GM23248 (cell line): ENCODE measurements at places on chromosomes 7 and 10. TPM values are rescaled to one million over a fixed set of nuclear protein-coding genes. Genes with fewer than 3 reads are reported as not detected.

DNA sequence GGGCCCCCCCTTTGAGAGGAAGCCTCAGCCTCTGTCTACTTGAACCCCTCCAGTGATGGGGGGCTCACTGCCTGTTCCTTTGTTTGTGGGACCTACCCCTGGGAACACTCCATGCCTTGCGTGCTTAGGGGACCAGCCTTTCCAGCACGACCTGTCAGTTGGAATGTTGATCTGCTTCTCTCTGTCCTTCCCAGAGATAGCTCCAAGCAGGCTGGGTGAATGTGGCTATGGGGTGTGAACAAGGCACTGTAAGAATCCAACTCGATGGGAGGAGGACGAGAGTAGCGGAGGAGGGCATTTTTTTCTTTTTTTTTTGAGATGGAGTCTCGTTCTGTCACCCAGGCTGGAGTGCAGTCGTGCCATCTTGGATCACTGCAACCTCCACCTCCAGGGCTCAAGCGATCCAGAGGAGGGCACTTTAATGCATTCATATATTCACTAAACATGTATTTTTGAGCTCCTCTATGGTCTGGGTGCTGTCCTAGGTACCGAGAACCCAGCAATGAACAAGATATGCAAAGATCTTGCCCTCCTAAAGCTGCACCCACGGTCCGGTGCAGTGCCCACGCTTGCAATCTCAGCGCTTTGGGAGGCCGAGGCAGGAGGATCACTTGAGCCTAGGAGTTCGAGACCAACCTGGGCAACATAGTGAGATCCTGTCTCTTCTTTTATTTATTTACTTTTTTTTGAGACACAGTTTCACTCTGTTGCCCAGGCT lies 8.5 kb downstream of the CLIP2 start:
- H3K36me3 ChIP-seq: no peaks in the 10 kb centered on the region
- H3K27me3 ChIP-seq: no peaks in the 10 kb centered on the region
- DNase-seq: no peak
- H3K4me3 ChIP-seq: no peak overlapping the region
- H3K4me1 ChIP-seq: peaks cover 14% of the 10 kb centered on the region

DNA sequence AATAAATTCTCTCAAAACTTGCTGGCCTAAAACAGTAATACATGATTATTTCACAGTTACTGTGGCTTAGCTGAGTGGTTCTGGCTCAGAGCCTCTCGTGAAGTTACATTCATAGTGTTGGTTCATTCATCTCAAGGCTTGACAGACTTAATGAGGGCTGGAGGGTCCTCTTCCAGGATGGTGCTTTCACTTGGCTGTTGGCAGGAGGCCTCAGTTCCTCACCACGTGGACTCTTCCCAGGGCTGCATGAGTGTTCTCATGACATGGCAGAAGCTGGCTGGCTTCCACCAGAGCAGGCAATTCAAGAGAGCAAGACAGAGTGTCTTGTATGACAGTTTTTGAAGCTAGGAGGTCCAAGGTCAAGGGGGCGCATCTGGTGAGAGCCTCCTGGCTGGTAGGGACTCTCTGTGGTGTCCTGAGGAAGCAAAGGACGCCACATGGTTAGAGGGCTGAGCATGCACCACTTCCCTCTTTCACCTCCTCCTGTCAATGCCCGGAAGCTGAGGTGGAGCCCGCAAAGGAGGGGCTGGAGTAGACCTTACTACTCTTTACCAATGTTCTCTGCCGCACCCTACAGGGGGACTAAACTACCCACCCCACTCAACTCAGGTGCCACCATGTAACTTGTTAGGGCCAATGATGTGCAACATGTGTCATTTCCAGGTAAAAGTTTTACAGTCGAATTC lies 58.2 kb upstream of the YAE1 start:
- no peak overlapping the region for H3K4me3 ChIP-seq
- H3K27ac ChIP-seq: no peak overlapping the region
- DNase-seq: peak; percentile 15
- no peaks in the 10 kb centered on the region for H3K27me3 ChIP-seq
- no peaks in the 10 kb centered on the region for H3K4me1 ChIP-seq

DNA sequence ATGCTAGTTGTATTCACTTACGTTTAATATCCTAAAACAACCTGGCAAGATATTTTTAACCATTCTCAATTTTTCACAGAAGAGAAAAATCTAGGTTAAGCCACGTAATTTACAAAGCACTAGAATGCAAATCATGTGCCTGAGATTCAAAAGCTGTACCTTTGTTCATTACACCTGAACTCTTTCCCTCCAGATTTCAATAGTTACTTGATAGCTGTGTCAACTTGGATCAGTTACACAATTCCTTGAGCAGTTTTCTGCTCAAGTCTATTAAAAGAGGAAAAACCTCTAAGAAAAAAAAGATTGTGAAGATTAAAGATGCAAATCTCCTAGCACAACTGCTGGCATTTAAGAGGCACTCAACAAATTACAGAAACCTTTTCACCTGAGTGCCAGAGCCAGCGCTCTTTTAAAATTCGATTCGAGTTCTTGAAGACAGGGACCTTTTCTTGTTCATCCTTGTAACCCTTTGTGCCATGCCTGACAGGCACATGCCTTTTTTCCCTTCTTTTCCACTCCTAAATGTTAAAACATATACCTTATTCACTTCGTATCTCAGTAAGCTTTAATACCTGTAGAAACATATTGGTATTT lies 886 bp downstream of the NSUN6 start:
- H3K36me3 ChIP-seq: no peaks in the 10 kb centered on the region
- DNase-seq: peak; percentile 14

The OGDHL gene
- not detected in 2 replicates for polyA plus RNA-seq

The BEND7 gene
- 1.7 and 2.3 TPM in 2 replicates for polyA plus RNA-seq

The MSMB gene
- not detected in 2 replicates for polyA plus RNA-seq

The CTBP2 gene
- 52.0 and 54.5 TPM in 2 replicates for polyA plus RNA-seq
